Stimulated activated CD4-positive, alpha-beta T cell treated with anti-CD3 and anti-CD28 coated beads, Interleukin-2, amount 100 ng/mL, for 48 hours (primary cell): ENCODE measurements at places on chromosomes 16 and 17.
A peak's percentile ranks its signal among the peaks of the same experiment; 100 is the strongest.

DNA sequence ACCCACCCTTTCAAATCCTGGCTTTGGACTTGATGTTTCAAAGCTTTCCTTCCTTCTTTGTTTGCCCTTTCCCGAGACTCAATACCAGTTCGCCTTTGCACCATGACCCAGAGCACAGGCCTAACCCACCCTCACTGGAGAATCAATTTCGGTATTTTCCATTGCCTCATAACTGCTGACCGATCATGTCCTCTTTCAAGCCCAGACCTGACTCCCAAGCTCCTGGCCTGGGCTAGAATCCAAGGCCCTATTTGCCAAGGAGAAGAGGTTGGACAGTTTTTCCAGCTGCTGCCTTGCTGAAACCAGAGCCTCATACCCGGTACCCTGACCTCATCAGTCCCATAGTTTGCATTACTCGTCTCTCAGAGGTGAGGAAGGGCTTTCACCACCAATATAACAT lies 35.3 kb upstream of the HELZ start:
- no peak for DNase-seq

DNA sequence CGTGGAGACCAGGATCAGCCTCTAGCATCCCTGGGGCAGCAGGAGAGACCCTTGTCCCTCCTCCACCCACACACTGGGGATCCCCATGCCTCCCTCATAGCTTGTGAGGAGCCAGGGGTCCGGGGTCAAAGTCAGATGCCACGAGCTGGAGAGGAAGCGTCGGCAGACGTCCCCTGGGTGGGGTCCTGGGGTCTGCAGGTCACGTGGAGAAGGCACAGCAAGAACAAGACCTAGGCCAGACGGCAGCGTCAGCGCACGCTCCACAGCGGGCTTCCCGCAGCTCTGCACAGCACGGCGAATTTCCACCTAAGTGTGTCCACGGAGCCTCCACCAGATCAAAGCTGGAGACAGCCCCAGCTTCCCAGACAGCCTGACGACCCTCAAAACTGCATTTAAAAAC lies 49.3 kb downstream of the SLC7A5 start:
- DNase-seq, result no peak

GRCh38 chr17:39194089-39194984 lies 3.1 kb downstream of the CACNB1 start:
- no peak for DNase-seq

- DNase-seq, result no peak
Measured at GRCh38 chr17:72498364-72499210, 377.8 kb downstream of the SOX9 start.

GRCh38 chr16:82229800-82230619 lies 60.0 kb upstream of the MPHOSPH6 start:
- peak; percentile 75 for DNase-seq

- no peak for DNase-seq
Measured at GRCh38 chr17:64178011-64178825, 48.3 kb upstream of the ERN1 start.

DNA sequence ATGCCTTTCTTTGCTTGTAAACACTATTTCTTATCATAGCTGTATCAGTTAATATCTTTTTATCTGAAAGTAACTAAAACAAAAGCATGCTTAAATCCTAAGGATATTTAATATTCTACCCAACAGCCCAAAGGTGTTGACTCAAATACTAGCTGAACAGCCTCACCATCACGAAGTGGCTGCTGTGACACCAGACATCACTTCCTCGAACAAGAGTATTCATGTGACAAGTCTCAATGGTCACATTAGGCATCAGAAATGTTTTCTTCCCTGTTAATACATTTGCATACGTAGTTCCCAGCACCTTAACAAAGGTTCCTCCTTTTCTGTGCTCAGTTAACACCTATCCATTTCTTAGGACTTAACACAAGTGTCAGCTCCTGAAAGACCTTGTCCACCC lies 193.8 kb upstream of the DYNLRB2 start:
- no peak for DNase-seq

- no peak for DNase-seq
Measured at GRCh38 chr17:78268951-78269905, 37.8 kb downstream of the TMEM235 start.

- DNase-seq, result no peak
Measured at GRCh38 chr16:74586948-74587347, 20.0 kb downstream of the GLG1 start.

GRCh38 chr17:81859906-81860755 lies at the start of gene P4HB:
P4HB (minus strand) TSS chr17:81860535; CDS start chr17:81860471, 64 bp downstream.
- DNase-seq, result peak; percentile 92

- DNase-seq, result no peak
Measured at GRCh38 chr17:37485938-37486570, 3.6 kb upstream of the DUSP14 start.

- peak; percentile 46 for DNase-seq
Measured at GRCh38 chr17:47649972-47650524, 329 bp downstream of the KPNB1 start.

DNA sequence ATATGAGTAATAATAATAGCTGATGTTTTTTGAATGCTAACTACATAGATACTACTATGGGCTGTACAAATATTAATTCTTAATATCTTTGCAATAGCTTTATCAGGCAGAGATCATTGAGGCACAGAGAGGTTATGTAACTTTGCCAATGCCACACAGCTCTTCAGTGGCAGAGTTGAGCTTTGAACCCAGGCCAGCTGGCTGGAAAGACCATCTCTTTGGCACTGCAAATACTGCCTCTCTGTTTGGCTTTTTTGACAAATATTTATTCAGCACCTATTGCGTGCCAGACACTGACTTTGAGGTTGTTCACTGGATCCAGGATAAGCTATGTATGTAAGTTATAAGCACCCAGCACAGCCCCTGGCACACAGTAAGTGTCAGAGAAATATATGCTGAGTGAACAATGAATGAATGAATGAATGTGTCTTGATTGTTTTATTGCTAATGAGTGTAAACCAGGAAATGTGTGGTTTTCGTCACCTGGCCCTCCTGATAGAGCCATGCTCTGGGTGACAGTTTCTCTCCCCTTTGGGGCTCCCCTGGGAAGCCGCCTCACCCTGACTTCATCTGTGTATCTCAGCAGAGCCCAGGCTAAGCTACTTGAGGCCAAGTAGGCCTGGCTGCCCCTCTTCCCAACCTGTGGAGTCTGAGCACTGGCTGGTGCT lies 2.5 kb downstream of the AQP8 start:
- DNase-seq, result no peak

DNA sequence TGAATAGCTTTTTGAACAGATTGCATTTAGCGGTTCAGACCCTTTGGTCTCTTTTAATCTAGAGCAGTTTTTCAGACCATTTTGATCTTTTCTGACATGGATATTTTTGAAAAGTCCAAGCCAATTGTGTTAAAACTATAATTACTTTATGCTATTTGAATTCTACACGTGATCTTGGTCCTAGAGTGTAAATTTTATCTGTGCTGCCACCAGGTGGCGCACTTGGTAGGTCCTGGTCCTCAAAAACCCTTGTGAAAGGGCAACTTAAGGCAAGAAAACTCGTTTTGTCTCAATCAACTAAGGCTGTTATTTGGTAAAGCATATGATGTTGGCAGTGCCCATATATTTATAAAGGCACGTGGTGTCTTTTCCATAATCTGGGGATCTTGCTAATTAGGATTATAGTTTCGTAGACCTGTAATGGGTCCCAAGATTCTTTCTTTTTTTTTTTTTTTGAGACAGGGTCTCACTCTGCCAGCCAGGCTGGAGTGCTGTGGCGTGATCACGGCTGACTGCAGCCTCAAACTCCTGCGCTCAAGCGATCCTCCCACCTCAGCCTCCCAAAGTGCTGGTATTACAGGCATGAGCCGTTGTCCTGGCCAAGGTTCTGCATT lies 43.9 kb upstream of the TEX2 start:
- DNase-seq, result peak; percentile 67

DNA sequence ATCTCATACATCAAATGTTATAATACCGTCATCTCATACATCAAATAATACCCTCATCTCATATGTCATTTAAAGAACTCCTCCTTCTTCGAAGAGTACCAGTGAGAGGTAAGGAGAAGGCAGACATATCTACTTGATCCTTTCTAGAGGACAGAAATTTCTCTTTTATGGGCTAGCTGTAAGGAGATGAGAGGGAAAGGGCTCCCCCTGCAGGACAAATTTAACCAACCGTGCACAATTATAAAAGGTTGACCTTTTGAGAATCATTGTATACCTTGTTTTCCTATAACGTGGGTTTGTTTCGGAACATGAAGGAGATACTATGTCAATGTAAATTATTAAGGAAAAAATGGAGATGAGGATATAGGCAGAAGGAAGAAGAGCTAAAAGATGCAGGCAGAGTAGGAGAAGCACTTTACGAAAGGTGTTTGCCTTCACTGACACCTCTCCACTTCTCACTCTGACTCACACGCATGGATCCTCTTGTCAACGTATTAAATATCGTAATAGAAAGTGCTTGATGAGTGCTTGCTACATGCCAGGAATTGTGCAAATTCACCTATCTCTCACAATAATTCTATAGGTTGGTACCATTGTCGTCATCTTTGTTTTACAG lies 465.9 kb upstream of the ERCC4 start:
- peak; percentile 17 for DNase-seq

GRCh38 chr17:78538033-78538776 lies 39.0 kb downstream of the DNAH17 start:
- DNase-seq, result no peak

- DNase-seq, result no peak
Measured at GRCh38 chr16:83769397-83770008, 38.3 kb upstream of the HSBP1 start.

- peak; percentile 52 for DNase-seq
Measured at GRCh38 chr16:28623172-28623711, 13.4 kb upstream of the SULT1A1 start.

DNA sequence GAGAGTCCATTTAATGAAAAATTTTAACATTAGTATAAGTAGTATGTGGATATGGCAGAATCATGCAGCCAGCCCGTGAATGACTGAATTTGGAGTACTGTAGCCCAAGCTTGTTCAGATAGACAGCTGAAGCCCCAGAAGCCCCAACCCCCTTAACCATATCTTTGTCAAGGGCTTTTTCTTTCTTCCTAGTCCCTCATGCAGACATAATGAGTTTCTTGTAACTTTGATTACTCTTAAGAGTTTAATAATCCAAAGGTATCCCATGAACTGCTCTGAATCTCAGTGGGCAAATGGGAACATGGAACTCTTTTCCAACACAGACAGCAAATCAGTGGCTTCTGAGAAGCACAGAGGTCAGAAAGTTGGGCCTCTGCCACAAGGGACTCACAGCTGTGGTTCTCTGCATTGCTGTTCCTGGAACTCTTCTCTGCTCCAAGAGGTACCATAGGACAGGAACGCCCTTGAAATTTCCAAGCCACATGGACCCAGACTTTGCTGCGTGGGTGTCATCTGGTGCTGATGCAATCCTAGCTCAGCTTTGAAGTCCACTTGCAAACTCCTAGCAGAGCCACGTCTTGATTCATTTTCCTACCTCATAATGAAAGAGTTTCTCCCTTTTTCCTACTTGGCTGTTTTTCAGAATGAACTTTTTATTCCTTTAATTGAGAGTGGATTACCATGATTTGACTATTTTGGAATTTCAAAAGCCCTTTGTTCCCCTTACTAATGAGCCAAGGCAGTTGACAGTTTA lies 18.1 kb downstream of the LYRM1 start:
- DNase-seq, result no peak

GRCh38 chr16:48462106-48462740 lies 77.0 kb upstream of the SIAH1 start:
- no peak for DNase-seq

DNA sequence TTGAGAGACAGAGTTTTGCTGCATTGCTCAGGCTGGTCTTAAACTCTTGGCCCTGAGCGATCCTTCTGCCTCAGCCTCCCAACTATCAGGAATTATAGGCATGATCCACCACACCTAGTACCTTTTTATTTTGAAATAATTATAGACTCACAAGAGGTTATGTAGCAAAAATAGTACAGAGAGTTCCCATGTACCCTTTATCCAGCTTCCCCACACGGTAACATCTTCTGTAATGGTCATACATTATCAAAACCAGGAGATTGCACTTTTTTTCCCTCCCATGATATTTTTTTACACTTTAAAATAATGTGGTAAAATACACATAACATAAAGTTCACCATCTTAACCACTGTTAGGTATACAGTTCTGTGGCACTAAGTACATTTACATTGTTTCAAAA lies 28.8 kb upstream of the CACNG4 start:
- no peak for DNase-seq

DNA sequence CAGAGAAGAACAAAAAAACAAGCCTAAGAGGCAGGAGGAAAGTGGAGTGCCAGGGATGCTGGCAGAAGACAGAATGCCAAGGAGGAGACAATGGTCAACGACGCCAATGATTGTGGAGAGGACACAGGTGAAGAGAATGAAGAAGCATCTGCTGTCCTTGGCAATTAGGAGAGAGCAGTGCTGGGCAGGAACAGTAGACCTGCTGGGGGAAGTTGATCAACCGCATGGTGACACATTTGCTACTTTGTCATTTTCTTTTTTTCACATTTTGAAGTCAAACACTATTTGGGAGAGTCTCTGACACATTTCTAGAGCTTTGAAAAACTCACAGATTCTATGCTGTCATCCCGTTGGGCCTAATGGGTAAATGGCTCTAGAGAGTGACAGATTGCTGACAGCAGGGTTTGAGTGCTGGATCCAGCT lies 1.1 kb upstream of the PIK3R6 start:
- no peak for DNase-seq

DNA sequence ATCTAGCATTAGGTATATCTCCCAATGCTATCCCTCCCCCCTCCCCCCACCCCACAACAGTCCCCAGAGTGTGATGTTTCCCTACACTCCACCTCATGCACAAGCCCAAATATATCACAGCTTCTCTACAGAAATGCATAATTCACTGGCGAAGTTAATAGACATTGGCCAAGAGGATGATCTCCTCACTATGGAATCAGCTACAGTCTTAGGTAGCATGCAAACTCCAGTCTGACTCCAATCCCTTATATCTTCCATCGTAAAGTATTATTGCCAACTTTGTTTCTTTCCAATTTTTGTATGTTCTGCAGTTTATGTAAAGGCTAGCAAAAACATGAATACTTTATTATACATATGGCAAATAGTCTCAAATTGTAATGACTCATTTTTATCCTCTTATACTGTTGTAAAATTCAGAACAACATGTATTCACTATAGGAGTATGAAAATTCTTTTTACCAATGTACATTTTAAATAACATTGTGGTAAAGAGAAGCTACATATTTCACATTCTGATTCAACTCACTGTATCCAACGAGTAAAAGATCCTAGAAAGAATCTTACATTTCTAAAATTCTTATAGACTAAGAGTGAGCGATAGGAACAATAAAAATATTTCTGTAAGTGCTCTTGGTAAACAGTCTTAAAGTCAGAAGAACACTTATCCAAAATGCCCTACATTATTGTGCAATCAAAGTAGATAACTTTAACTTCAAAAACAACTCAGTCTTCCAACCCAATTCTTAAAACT lies 871 bp downstream of the ABCA8 start:
- no peak for DNase-seq
